ENCODE measurements at places on chromosomes 16 and 17.

GRCh38 chr16:65981057-65981456, 385.4 kb upstream of the CDH5 start:
- H3K36me3 ChIP-seq, result no peaks in the 10 kb centered on the region
- no peak overlapping the region for H3K4me3 ChIP-seq
- no peaks in the 10 kb centered on the region for H3K27me3 ChIP-seq
- H3K27ac ChIP-seq, result no peak overlapping the region
- H3K4me1 ChIP-seq, result no peaks in the 10 kb centered on the region
- no peak for DNase-seq

GRCh38 chr17:62163847-62164246, 98.8 kb upstream of the MED13 start:
- no peaks in the 10 kb centered on the region for H3K4me1 ChIP-seq
- no peaks in the 10 kb centered on the region for H3K36me3 ChIP-seq
- DNase-seq, result no peak
- no peak overlapping the region for H3K4me3 ChIP-seq
- H3K27ac ChIP-seq, result no peak overlapping the region

- DNase-seq, result no peak
- H3K36me3 ChIP-seq, result no peaks in the 10 kb centered on the region
- no peaks in the 10 kb centered on the region for H3K27me3 ChIP-seq
- no peak overlapping the region for H3K27ac ChIP-seq
These were observed 10.0 kb upstream of the ABCA3 start for GRCh38 chr16:2350500-2350899.

- H3K27ac ChIP-seq, result no peak overlapping the region
- no peaks in the 10 kb centered on the region for H3K27me3 ChIP-seq
- H3K4me3 ChIP-seq, result no peak overlapping the region
These were observed 149.6 kb downstream of the ZFHX3 start for GRCh38 chr16:72898216-72898825.

DNA sequence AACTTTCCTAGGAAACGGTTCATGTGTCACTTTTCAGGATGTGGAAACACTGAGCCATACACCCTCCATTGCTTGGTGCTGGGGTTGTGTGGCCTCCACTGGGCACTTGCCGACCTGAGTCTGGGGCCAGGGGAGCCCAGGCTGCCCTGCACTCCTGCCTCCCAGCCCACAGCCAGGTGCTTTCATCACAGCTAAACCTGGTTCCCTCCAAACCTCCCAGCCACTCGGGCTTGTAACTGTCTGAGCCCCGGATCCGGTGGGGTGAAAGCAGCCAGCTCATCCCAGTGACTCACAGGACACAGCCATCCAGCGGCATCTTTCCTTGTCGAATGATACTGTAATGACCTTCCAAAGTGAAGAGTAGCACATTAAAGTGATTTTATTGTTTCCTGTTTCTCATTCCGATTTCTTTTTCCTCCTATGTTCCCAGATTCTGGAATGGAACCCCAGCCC, 19.8 kb downstream of the CARHSP1 start:
- H3K27me3 ChIP-seq, result no peaks in the 10 kb centered on the region
- no peak overlapping the region for H3K4me3 ChIP-seq
- DNase-seq, result peak; percentile 72

DNA sequence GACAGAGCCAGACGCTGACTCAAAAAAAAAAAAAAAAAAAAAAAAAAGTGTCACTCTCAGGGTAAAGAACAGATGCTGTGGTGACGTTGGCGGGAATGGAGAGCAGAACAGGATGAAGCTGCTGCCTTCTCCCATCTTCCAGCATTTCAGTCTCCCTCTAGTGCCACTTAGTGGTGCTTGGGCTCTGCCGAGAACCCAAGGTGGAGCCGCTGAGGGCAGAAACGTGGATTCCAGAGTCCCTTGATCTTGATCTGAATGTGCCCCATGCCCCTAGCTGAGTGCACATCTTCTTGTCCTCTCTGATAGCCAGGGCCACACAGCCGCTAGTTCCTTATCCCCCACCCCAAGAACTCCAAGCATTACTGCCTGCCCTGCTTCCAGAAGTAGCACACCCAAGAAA, 43.2 kb upstream of the FA2H start:
- no peak overlapping the region for H3K27ac ChIP-seq
- no peak for DNase-seq
- H3K27me3 ChIP-seq, result no peaks in the 10 kb centered on the region
- no peak overlapping the region for H3K4me3 ChIP-seq
- H3K36me3 ChIP-seq, result no peaks in the 10 kb centered on the region

DNA sequence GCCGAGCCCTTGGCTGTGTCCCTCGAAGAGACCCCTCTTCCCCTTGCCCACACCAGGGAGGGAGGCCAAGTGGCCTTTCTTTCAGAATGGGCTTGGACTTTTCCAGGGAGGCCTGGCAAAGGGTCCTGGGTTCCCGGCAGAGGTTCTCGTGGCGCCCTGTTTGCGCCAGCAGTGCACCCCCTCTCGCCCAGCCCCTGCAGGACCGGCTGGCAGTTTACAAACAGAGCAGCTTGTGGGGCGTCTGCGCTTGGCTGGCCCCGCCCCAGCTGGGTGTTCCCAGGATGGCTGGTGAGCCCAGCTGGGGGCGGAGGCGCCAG, 137.8 kb upstream of the CIBAR2 start:
- H3K27ac ChIP-seq, result no peak overlapping the region
- H3K4me1 ChIP-seq, result no peaks in the 10 kb centered on the region
- H3K36me3 ChIP-seq, result no peaks in the 10 kb centered on the region
- DNase-seq, result no peak
- H3K4me3 ChIP-seq, result no peak overlapping the region
- no peaks in the 10 kb centered on the region for H3K27me3 ChIP-seq

GRCh38 chr17:44361292-44362260, 2.1 kb downstream of the FAM171A2 start:
- no peaks in the 10 kb centered on the region for H3K27me3 ChIP-seq
- DNase-seq, result peak; percentile 32
- no peaks in the 10 kb centered on the region for H3K4me1 ChIP-seq
- no peak overlapping the region for H3K27ac ChIP-seq

GRCh38 chr17:50689956-50690886, 17.5 kb downstream of the ANKRD40 start:
- DNase-seq, result peak; percentile 43
- H3K36me3 ChIP-seq, result no peaks in the 10 kb centered on the region
- no peak overlapping the region for H3K27ac ChIP-seq
- no peaks in the 10 kb centered on the region for H3K27me3 ChIP-seq
- H3K4me3 ChIP-seq, result no peak overlapping the region

- H3K27ac ChIP-seq, result no peak overlapping the region
- H3K27me3 ChIP-seq, result no peaks in the 10 kb centered on the region
- no peaks in the 10 kb centered on the region for H3K4me1 ChIP-seq
These were observed 36.3 kb downstream of the GRB7 start for GRCh38 chr17:39774047-39774446.

DNA sequence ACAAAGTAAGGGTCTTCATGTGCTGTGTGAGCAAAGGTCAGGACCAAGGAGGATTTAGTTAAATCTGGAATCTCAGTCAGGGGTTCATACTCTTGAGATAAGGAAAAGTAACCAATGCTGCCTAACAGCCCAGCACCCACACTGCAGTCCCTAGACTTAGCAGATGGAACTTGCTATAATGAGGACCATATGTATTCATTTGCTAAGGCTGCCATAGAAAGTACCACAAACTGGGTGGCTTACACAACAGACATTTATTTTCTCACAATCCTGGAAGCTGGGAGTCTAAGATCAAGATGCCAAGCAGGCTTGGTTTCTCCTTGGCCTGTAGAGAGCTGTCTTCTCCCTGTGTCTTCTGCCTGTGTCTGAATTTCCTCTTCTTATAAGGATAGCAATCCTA, 20.8 kb downstream of the ZP2 start:
- no peak for DNase-seq
- no peak overlapping the region for H3K27ac ChIP-seq
- no peak overlapping the region for H3K4me3 ChIP-seq

GRCh38 chr17:35169835-35170363, 22.3 kb downstream of the UNC45B start:
- H3K4me1 ChIP-seq, result no peaks in the 10 kb centered on the region
- no peaks in the 10 kb centered on the region for H3K27me3 ChIP-seq
- no peak overlapping the region for H3K27ac ChIP-seq
- no peak overlapping the region for H3K4me3 ChIP-seq
